NCI-H1417 treated with DMSO at 0.1 percent for 48 hours (cell line): ENCODE measurements at places on chromosomes 13 and 19.

GRCh38 chr13:113974304-113975281 is 717 bp upstream of the C13orf46 start:
- DNase-seq, result no peak

- DNase-seq, result no peak
Measured at GRCh38 chr13:98295371-98295770, 118.3 kb upstream of the RNF113B start.

- no peak for DNase-seq
Measured at GRCh38 chr19:19610376-19611202, 7.9 kb downstream of the PBX4 start.

DNA sequence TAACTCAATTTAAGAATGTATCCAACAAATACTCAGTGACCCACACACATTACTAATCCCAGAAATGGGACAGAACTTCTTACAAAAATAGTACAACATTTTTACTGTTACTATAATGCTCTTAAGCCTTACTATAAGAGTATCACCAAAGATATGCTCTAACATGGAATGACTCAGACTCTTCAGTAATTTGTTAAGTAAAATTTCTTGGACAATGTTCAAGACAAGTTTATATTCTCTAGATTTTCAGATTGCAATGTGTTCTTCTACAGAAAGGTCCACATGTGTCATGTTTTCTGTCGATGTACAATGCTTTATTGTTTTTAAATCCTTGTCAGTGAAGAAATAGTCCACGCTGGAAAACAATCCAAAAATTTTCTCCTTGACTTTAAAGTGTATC is 66.3 kb upstream of the RFXAP start:
- no peak for DNase-seq

GRCh38 chr13:48530833-48531232 is 2.0 kb downstream of the RCBTB2 start:
- no peak for DNase-seq

DNA sequence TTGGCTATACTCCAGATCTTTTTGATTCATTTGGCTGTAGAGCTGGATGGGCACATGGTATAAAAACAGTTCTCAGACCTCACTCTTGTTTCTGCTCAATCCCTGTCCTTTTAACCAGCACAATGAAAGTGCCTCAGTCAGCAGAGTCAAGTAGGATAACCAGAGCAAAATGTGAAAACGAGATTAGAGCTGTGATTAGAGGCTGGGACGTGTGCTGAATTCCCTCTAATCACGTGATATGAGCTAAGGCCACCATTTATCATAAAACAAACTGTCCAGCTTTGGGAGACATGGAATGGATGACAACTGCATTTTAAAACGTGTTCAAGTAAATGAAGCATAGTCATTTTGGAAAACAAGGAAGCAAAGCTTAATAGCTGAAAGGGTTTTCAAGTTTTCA is 54.1 kb downstream of the GJA3 start:
- no peak for DNase-seq

DNA sequence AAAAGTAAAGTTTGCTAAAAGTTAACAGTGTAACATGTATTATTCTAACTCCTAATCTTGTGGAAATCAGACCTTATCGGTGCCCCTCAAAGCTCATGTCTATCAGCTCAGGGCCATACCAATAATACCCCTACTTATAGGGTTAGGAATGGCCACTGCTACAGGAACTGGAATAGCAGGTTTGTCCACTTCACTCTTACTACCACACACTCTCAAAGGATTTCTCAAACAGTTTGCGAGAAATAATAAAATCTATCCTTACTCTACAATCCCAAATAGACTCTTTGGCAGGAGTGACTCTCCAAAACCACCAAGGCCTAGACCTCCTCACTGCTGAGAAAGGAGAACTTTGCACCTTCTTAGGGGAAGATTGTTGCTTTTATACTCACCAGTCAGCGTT is 1677.7 kb downstream of the OLFM4 start:
- DNase-seq, result no peak

- peak; percentile 58 for DNase-seq
Measured at GRCh38 chr13:74133657-74134201, 475 bp downstream of the KLF12 start.

DNA sequence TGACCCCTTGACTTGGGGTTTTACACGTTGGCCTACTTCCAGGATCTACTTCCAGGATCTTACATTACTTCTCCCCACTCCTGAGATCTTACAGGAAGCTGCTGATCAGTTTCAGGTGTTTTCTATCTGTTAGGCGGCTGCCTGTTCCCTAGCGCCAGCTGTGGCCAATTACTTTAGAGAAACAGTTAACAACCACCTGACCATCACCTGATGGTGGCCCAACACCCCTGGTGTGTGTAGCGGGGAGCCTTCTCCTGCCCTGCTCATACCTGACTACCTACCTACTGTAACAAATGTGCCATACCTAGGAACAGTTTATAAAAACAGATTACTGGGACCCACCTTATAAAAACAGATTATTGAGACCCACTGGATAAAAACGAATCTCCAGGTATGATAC is 2.8 kb upstream of the POP4 start:
- DNase-seq, result no peak

DNA sequence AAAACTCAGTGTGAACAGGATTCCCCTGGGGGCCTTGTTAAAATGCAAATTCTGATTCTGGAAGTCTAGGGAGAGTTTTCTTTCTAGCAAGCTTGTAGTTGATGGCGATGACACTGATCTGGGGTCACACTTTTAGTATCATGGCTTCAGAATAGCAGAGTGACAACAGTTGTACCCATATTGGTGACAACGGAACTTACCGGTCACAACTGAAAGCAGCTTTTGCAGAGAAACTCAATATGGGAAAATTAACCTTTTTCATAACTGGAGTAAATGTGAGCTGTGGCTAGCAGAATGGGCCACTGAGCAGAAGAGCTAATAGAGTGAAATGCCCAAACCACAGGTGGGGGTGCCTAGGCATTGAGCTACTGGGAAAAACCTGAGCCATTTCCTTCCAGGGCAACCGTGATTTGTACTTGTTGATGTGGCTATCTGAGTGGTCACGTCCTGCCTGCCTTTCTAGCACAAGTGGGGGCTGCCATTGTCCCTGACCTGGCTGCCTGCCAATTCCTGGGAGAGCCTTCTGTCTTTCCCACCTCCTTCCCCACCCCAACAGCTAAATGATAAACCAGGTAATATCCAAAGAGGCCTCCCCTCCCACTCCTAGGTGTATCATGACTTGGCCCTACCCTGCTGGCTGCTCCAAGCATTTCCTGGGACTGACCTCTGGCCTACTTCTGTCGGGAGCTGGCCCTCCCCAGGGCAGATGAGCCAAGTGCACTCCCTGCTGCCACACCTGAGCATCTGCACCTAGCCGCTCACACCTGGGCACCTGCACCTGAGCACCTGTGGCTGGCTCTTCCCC is 1.7 kb upstream of the SLC10A2 start:
- DNase-seq, result peak; percentile 32

DNA sequence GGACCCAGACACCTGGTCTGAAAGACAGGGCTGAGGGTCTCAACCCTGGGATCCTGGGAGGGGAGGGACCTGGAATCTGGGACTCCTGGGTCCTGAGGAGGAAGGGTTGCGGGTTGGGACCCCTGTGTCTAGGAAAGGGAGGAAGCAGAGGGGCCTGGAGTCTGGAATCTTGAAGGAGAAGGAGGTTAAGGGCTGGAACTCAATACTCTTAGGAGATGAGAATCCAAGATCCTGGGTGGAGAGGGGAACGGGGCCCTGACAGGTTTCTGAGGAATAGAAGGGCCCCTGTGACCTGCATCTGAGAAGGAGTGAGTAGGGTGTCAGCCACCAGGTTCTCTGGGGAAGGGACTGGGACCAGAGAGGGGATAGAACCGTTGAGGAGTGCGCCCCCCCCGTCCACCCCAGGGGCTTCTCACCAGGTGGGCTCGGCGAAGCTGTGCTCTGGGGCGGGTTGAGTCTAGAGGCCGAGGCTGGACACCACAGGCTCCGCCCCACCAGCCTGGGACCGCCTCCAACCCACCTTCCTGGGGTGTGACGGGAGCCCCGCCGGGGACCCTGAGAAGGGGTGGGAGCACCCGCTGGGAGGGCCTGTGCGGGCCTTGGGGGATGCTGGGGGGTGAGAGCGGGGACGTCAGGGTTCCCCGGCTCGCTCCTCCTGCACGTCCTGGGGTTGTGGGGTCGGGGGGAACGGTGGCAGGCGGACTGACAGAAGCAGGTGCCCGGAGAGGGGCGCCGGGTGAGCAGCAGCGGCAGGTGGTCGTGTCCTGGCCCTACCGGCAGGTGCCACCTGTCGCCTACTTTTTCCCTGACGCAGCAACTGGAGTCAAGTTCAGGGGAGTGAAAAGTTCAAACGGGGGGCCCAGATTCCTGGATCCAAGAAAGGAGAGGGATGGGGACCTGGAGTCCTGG is at the start of gene MAMSTR:
Gene MAMSTR, minus strand, starts transcription at position 463 of the 909 bp plus-strand sequence. CDS start 694 bp downstream, outside the sequence.
- no peak for DNase-seq

- no peak for DNase-seq
Measured at GRCh38 chr13:76425935-76426334, 460.3 kb downstream of the KCTD12 start.
